ENCODE measurements at places on chromosomes 16 and 17.
A peak's percentile ranks its signal among the peaks of the same experiment; 100 is the strongest.

DNA sequence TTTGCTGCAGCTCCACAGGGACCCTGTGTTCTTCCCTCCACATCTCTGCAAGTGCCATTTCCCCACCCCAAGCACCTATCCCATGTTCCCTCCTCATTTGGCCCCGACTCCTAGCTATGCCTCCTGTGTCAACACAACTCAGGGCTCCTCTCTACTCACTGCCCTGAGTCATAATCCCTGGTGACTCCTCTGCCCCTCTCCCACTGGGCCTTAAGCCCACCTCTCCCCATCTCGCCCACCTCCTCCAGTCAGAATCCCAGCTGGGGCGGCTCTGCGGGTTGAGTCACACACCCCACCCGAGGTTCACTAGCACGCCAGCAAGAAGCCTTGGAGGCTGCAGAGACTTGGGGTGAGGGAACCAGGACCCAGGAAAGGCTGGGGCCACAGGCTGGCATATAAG lies 346.2 kb downstream of the FOXL1 start:
- peak; percentile 41 for DNase-seq

GRCh38 chr16:81879625-81880024 lies 100.5 kb downstream of the PLCG2 start:
- DNase-seq: no peak

- no peak for DNase-seq
Measured at GRCh38 chr16:61829631-61830030, 206.6 kb downstream of the CDH8 start.

- no peak for DNase-seq
Measured at GRCh38 chr17:9408868-9409829, 166.5 kb downstream of the STX8 start.

GRCh38 chr16:6864671-6865070 lies 468.0 kb upstream of the RBFOX1 start:
- no peak for DNase-seq

DNA sequence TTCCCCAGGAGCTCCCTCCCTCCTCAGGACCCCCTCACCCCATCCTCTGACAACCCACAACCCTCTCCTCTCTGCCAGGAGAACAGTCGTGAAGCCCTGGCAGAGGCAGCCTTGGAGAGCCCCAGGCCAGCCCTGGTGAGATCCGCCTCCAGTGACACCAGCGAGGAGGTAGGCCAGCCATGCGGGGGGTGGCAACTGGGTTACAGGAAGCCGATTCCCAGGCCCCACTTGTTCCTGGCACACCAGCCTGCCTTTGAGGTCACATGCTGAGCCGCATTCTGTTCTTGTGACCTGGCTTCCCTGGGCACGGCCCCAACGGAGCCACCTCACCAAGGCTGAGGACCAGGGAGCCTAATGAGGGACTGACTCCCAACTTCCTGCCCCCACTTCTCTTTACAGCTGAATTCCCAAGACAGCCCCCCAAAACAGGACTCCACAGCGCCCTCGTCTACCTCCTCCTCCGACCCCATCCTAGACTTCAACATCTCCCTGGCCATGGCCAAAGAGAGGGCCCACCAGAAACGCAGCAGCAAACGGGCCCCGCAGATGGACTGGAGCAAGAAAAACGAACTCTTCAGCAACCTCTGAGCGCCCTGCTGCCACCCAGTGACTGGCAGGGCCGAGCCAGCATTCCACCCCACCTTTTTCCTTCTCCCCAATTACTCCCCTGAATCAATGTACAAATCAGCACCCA lies 7.9 kb downstream of the NAT9 start:
- no peak for DNase-seq

- DNase-seq: no peak
Measured at GRCh38 chr17:17365476-17366110, 62.4 kb downstream of the NT5M start.

GRCh38 chr16:80806927-80807340 lies 2.5 kb upstream of the CDYL2 start:
- peak; percentile 6 for DNase-seq

Measured in T1000 (cell line).